Activated CD4-positive, alpha-beta memory T cell treated with anti-CD3 and anti-CD28 coated beads for 36 hours (primary cell): ENCODE measurements at places on chromosomes 13 and 19. TPM values are rescaled to one million over a fixed set of nuclear protein-coding genes. Genes with fewer than 3 reads are reported as not detected.
A peak's percentile ranks its signal among the peaks of the same experiment; 100 is the strongest.

- DNase-seq = no peak
These were observed 45.7 kb downstream of the CD320 start for GRCh38 chr19:8262431-8262830.

- no peak for DNase-seq
These were observed 7.2 kb downstream of the ABHD13 start for GRCh38 chr13:108225440-108225839.

DNA sequence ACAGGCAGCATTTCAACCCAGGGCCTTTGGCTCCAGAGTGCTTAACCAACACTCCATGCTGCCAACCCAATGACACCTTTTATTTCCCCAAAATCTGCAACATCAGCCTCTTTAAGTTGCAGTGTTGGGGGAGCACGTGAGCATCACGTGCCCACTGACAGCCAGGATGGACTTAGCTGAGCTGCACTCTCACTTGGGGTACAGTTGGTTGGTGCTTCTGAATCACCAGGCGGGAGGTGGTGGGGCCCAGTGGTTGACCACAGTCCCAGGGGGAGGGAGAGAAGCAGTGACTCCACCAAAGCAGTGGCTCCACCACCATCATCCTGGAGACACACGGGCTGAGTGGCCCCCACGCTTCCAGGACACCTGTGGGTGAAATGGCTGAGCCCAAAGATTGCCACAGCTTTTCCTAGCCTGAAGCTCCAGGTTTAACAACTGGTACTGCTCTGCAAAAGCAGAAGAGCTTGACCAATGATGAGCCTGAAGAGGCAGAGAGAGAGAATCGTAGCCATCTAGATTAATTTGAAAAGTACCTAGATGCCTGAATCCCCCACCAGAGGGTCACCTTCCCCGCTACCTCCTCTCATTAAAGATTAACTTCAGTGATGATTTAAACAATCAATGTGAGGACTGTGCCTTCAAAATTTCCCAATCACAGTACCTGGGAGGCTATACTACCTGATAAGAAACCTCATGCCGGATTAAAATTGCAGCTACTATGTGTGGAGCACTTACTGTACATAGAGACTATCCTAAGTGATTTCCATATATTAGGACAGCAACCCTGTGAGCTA, 193.8 kb downstream of the FOXO1 start:
- DNase-seq = peak; percentile 32

Gene CACTIN
- 25.2 TPM for total RNA-seq

DNA sequence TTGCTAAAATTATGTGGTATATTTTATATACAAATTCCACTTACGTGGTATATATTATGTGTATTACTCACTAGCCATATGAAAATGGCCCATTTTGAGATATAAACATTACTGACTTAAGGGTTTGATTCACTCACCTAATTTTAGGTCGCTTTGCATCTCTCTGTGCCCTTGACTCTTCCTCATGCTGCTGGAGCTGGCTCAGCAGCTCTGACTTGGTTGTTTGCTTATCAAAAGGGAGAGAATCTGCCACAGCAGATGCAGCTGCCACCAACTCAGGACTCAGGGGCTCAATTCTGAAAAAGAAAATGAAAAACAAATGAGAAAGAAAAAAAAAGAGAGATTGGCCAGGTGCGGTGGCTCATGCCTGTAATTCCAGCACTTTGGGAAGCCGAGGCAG, 12.2 kb downstream of the MRPS31 start:
- no peak for DNase-seq

Gene ZFR2
- total RNA-seq = 0.58 TPM

GRCh38 chr13:74158028-74158427, 23.8 kb upstream of the KLF12 start:
- DNase-seq = no peak
